Memory B cell (primary cell): ENCODE measurements at places on chromosomes 16 and 17.

GRCh38 chr16:68889508-68890150, 46.3 kb downstream of the TANGO6 start:
- DNase-seq = no peak

GRCh38 chr16:55487048-55487803, 8.2 kb downstream of the MMP2 start:
- DNase-seq = no peak

- peak; percentile 44 for DNase-seq
These were observed 874 bp downstream of the WWP2 start for GRCh38 chr16:69762814-69763598.

- DNase-seq = no peak
These were observed 30.3 kb downstream of the CHD9NB start for GRCh38 chr16:53022374-53022773.

DNA sequence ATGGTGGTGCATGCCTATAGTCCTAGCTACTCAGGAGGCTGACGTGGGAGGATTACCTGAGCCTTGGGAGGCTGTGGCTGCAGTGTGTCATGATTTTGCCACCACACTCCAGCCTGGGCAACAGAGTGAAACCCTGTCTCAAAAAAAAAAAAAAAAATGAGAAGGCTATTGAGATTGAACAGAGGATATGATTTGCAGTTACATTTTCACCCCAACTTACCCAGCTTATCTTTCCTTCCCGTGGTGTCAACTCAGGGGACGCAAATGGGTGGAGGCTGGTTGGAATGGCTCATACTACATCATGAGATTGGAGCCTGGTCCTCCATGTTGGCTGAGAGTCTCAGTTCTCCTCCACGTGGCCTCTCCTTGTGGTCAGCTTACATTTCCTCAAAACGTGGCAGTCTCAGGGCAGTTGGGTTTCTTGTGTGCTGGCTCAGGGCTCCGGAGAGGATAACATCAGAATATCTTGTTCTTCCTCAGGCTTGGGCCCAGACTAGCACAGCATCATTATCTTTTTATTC, 17.2 kb upstream of the NSMCE1 start:
- no peak for DNase-seq

- DNase-seq = no peak
These were observed 379.5 kb downstream of the HS3ST4 start for GRCh38 chr16:26071101-26071866.

- DNase-seq = no peak
These were observed 16.5 kb downstream of the DCUN1D3 start for GRCh38 chr16:20883554-20884239.
